Fibroblast of the conjunctiva (primary cell): ENCODE measurements at places on chromosomes 3 and 15.

DNA sequence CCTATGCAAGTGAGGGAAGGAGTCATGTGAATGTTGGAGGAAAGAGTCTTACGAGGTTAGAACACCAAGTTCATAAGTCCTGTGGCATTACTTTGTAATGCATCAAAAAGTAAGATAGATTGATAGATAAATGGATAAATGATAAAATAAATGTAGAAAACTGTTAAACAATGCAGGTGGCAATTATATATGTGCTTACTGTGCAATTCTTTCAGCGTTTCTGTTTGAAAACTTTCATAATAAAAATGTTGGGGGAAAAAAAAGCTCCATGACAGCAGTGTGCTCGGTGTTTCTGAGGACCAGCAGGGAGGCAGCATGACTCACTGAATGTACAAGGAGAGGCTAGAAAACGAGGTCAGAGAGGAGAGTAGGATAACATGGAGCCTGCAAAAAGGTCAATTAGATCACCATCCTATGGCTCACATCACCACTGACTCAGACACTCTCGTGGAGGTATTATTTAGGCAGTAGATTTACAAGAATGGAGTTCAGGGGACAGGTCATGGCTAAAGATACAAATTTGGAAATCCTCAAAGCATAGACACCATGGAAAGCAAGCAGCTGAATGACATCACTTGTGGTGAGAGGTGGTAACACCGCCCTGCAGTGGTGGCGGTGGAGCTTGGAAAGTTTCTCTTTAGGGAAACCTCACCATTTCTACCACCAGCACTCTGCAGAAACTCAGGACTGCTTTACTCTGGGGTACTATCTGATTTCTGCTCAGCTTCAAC, 219.8 kb downstream of the CTNNB1 start:
- peak; percentile 23 for DNase-seq

DNA sequence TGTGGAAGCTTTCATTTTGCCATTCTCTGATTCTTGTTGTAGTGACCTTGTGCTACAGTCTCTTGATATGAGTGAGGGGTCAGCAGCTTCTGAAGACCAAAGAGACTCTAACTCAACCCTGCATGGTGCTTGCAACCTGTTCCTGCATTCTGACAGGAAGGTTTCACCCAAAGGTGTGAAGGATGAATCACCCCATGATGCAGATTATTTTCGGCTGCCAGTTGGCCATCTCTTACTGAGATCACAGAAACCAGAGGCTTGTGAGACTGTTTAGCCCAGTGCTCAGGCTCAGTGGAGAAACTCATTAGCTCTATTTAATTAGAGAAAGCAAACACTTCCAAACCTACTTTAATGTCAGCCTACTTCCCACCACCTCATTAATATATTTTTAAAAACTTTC, 29.2 kb upstream of the TPRG1 start:
- no peak for DNase-seq

GRCh38 chr3:20060974-20061685, 20.9 kb downstream of the KAT2B start:
- no peak for DNase-seq

- no peak for DNase-seq
Measured at GRCh38 chr3:11908981-11909698, 62.5 kb upstream of the TAMM41 start.

DNA sequence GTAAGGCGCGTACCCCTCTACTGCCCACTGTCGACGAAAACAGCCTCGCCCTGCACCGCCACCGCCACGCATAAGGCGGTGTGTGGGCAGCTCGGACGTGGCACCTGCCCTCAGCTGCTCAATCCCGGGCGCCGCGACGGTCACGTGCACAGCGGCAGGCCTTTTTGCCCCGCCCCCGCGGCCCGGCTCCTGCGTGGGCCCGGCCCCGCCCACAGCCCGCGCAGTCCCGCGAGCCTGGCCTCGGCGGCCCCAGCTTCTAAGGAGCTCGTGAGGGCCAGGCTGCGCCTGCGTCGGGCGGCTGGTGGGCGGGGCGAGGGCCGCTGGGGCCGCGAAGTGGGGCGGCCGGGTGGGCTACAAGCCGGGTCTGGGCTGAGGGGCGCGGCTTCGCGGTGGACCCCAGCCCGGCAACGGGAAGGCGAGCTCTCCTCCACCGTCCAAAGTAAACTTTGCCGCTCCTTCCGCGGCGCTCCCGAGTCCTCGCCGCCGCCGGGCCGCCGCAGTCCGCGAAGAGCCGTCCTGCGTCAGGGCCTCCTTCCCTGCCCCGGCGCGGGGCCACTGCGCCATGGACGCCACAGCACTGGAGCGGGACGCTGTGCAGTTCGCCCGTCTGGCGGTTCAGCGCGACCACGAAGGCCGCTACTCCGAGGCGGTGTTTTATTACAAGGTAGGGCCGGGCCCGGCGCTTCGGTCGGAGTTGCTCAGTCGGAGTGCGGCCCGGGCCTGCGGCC, at the start of gene CAPN7:
Gene CAPN7, plus strand, starts transcription at position 313 of the 728 bp plus-strand sequence. Its CDS starts 250 bp downstream, at position 563.
- peak; percentile 86 for DNase-seq

GRCh38 chr3:196175722-196176121, 35.5 kb downstream of the ZDHHC19 start:
- DNase-seq: no peak

GRCh38 chr3:145079436-145079835, 1081.5 kb downstream of the PLOD2 start:
- no peak for DNase-seq

GRCh38 chr3:98691897-98692296, 71.2 kb upstream of the ST3GAL6 start:
- no peak for DNase-seq

GRCh38 chr3:12467746-12468145, 16.5 kb upstream of the TSEN2 start:
- DNase-seq: no peak

- no peak for DNase-seq
Measured at GRCh38 chr3:22495791-22496190, 707.3 kb upstream of the UBE2E2 start.

DNA sequence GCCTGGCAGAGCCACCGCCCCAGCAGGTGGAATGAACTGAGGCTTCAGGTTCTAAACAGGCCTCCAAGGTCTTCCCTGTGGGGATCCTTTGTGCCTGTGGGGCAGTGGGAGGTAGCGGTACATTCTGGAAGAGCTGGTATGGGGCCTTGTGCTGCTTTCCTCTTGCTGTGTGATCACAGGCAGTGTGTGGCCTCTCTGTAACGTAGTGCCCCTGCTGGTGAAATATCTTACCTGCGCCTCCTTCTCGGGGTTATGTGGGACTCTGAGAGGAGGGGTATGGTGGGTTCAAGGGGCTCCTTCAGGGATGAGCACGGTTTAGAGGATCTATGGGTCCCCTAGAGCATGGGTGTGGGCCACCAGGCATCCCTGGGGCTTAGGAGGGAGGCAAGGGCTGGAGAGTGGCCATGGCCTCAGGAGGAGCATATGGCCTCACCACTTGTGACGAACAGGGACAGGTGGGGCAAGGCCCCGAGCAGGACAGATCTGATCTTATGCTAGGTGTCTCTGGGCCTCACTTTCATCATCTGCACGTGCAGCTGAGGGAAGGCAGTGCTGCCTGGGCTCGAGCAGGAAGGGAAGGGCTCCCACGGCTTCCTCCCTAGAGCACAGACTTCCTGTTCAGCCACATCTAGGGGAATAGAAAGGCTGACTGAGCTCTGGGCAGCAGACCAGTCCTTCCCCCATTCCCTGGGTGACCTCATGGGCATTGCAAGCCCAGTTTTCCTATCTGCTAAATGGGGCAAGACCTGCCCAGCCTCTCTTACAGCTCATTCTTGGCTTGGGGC, 1.9 kb upstream of the ALS2CL start:
- no peak for DNase-seq

- DNase-seq: no peak
Measured at GRCh38 chr15:52552303-52552702, 16.5 kb downstream of the ARPP19 start.

- DNase-seq: no peak
Measured at GRCh38 chr15:28106294-28107110, 7.4 kb upstream of the OCA2 start.

DNA sequence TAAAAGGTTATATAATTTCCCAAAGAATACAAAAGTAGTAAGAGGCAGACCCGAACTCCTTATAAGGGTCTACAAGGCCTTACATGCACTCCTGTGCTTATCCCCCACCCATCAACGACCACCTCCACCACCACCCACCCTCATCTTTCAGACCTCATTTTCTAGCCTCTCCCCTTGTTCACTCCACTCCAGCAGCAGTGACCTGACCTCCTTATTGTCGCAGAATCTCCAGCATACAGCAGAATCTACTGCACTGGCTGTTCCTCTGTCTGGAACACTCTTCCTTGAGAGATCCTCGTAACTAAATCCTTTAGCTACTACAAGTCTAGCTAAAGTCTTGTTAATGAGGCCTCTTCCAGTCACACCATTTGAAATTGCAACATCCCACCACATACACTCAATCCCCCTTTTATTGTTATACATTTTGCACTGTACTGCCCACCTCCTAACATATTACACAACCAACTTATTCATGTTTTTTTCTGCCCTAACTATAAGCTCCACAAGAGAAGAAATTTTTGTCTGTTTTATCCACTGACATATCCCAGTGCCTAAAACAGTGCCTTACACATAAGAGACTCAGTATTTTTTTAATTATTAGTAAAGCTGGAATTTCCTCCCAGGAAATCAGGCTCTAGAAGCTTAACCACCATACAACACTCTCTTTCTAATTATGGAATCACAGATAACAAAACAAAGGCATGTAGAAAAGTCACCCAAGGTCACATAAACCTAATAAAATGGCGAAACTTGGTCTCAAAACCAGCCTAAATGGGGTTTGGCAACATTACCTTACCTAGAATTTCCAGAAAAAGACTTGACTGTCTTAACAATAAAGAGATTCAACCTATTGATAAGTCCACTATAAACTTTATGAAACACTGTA, 40.2 kb downstream of the ZNF148 start:
- no peak for DNase-seq

- DNase-seq: peak; percentile 17
Measured at GRCh38 chr15:62545467-62546227, 380.6 kb upstream of the C2CD4B start.

DNA sequence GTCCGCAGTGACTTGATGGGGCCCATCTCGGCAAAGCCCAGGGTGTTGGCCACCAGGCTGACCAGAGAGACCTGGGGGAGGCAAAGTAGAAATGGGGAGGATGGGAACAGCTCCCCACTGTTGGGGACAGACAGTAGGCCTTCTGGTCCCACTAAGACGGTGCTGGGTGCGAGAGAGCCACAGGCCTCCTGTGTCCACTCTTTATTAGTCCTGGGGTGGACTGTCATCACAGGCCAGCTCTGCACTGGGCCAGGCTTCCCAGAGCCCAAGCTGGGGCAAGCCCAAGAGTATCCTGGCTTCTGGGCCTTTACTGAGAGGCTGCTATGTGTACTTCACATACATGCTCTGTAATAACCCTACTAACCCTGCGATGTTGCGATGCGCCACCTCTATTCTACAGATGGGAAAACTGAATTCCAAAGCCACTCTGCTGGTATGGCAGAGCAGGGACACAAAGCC, 66.4 kb downstream of the EXOG start:
- DNase-seq: no peak

DNA sequence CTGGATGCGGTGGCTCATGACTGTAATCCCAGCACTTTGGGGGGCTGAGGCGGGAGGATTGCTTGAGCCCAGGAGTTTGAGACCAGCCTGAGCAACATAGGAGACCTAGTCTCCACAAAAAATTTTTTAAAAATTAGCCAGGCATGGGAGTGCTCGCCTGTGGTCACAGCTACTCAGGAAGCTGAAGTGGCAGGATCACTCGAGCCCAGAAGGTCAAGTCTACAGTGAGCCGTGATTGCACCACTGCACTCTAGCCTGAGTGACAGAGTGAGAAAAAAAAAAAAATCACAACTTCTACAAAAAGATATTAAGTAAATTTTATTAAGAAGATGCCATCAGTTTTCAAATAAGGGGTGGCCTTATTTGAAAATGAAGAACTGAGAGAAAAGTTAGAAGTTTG, 11.9 kb upstream of the PLA2G4D start:
- DNase-seq: no peak

DNA sequence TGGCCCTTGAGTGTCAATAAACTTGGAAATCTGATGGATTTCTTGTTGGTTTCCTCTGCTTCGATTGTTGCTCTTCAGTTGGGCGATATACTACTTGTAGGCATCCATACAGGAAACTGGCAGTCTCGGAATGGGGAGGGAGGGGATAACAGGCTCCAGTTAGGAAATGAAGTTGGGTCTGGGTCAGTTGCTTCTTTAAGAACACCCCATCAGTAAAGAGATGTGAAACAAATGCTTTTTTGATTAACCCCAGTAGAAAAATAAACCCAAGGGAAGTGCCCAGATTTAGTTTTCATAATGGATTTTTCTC, 681 bp downstream of the CHMP2B start:
- no peak for DNase-seq

DNA sequence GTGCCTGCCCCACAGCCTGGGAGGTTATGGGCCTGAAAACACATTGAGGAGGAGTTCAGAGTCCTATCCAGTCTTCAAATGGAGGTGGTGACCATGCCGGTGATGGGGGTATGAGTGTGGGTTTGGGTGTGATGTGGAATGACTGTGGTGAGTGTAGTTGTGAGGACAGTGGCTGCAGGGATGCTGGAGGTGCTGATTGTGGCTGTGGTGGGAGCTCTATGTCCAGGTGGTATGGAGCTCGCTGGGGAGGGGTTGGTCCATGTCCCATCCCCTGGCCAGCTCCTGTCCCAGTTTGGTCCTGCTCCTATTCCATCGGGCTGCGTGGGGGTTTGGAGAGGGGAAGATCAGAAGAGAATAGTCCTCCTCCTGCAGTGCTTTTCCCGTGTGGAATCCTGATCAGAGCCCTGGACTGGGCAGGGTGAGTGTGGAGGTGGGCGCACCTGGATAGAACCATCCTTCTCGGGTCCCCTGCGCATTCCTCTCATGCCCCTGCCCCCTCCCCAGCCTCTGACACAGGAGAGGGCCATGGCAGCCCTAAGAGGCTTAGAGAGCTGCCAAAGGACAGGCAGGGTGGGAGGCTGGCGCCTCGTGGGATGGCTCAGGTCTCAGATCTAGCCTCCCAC, 23.0 kb upstream of the GOLGA6C start:
- DNase-seq: no peak

GRCh38 chr3:127821394-127821793, 921 bp downstream of the MGLL start:
- no peak for DNase-seq

DNA sequence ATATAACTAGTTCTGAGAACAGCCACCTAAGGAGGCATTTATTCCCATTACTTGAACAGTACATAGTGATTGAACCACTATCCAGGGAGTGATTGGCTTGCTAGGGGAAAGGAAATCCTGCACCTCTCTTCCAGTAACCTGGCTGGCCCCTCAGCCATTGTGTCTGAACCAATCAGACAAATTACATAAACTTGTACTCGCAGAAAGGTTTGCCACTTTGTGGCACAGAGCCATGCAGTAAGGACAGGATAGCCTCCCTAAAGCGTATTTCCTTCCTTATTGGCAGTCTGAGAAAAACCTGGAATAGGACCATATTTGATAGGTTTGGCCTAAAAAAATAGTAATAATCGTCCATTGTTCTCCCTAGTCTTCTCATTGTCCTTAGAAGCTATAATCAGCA, 19.0 kb downstream of the CMSS1 start:
- no peak for DNase-seq

- DNase-seq: no peak
Measured at GRCh38 chr3:61061092-61061723, 190.0 kb downstream of the FHIT start.

DNA sequence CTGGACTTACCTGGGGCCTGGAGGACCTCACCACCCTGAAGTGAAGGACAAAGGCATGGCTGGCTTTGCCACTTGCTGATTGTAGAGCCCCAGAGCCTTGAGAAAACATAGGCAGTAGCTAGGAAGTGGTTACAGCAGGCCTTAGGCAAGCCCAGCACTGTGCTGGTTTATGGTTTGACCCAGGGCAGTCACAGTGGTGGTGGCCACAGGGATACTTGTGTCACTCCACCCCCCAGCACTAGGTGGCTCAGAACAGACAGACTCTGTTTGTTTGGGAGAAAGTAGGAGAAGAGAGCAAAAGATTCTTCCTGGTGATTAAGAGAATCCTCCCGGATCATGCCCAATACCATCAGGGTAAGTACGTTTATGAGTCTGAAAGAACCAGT, 13.2 kb upstream of the COL8A1 start:
- no peak for DNase-seq
